ENCODE measurements at places on chromosomes 7 and 10.
A peak's percentile ranks its signal among the peaks of the same experiment; 100 is the strongest.

DNA sequence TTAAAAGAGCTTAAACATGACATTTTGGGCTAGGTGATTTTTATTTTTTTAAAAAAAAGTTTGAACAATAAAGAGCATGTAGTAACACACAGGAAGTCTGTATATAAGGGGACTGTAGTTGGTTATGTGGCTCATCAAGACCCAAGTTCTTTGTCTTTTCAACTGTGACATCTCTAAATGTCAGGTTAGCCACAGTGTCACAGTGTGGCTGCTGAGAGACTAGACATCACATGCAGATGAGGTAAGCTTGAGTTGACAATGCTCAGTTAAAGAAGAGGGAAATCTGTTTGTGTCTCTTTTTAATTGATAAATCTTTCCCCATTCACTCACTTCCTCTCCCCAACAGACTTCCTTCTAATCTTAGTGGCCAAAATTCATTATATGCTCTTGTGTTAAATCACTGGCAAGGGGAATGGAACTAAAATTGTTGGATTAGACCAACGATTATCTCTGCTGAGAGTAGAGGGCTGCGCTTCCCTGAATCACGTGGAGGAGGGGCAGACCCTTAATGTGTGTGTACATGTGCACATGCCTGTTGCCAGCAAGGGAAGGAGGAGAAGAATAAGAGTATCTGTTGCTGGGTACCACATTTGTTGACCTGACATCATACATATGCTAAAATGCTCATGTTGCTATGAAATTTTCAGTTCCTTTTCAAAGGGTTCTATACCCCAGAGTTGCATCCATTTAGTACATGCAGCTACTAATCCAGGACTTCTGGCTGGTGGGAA, 78.3 kb downstream of the MMRN2 start:
- DNase-seq: no peak

DNA sequence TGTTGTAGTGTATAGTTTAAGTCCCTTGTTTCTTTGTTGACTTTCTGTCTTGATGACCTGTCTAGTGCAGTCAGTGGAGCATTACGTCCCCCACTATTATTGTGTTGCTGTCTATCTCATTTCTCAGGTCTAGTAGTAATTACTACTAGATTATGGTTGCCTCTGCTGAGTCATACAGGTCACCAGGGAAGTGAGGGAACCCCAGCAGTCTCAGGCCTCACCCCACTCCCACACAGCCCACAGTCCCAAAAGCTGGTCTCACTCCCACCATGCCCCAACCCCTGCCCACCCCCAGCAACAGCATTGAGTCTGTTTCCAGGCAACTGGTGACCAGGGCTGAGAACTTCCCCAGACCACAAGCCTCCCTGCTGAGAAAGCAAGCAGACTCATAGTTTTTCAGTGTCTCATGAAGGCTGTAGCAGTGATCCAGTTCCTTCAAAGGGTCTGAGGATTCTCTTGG, 88.0 kb downstream of the PLXDC2 start:
- DNase-seq: no peak

GRCh38 chr7:80206763-80207162, 72.1 kb downstream of the GNAI1 start:
- DNase-seq: no peak

DNA sequence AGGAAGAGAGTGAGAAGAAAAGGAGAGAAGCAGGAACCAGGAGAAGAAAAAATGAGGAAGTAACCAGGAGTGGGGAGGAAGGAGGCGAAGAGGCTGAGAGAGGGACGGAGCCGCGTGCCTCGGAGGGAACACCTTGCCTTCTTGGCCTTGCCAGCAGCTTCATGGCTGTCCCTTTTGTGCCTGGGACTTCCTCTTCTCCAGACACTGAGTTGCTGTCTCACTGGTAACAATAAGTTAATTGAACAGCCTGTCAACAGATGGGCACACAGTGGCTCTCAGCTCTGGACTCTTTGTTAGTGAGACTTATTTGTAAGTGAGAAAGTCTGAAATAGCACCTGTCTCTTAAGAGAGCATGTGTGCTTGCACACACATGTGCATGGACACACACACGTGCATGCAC, 83.2 kb downstream of the GATA3 start:
- DNase-seq: no peak

DNA sequence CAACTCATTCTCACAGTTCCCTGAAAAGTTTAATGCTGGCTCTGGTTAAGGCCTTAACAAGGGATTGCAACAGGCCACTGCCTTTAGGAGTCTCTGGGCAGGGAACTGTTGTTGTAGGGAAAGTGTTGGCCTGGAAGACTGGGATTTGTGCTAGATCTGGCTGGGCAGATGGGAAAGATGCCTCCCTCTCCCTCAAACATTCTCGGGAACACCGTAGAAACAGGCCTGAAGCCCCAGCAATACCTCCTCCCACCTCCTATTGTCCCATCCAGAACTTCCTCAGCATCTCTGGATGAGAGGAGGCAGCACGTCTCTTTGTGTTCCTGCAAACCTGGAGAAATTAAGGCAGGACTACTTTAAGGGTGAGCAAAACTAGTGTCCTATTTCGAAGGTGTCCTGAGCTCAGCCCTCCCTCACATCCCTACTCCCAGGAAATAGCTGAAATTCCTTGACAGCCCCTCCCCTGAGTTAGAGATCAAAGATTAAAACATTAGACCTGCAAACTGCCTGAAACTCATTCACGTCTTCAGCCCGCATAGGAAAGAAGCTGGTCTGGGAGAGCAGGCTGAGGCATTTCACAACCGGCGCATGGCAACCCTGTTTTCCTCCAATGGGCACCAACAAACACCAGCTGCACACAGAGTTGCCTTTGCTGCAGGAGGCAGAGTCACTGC, 10.9 kb upstream of the MAP3K8 start:
- no peak for DNase-seq

- no peak for DNase-seq
These were observed 1.1 kb downstream of the AUTS2 start for GRCh38 chr7:69599286-69599954.

DNA sequence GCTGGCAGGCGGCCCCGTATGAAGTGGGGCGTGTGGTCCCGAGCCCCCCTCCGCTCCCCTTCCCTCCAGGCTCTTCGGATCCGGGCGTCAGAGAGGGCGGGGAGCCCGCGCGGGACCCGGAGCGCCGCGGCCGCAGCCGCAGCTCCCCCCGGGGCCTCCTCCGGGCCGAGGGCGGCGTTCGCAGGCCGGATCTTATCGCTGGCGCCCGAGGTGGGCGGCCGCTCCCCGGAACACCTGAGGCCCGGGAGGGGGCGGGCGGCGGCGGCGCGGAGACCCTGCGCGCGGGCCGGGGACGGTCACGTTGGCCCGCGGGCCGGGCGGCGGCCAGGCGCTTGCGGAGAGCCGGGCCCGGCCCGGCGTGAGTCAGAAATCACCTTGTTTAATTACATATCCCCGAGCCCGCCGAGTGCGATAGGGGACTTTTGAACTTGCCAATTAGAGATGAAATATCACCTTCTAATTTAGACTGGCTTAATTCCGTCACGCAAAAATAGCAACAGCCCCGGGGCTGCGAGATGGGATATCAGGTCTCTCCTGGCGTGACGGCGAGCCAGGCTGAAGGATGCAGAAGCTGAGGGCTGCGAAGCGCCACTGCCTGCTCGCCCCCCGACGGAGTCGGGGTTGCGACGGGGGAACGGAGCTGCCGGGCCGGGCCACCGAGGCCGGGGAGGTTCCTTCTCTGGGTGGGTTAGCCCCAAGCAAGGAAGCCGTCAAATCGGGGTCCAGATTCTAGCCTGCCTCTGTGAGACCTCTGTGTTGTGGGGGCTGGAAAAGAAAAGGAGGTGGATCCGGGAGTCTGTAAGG, 43.4 kb downstream of the LDB3 start:
- peak; percentile 21 for DNase-seq

DNA sequence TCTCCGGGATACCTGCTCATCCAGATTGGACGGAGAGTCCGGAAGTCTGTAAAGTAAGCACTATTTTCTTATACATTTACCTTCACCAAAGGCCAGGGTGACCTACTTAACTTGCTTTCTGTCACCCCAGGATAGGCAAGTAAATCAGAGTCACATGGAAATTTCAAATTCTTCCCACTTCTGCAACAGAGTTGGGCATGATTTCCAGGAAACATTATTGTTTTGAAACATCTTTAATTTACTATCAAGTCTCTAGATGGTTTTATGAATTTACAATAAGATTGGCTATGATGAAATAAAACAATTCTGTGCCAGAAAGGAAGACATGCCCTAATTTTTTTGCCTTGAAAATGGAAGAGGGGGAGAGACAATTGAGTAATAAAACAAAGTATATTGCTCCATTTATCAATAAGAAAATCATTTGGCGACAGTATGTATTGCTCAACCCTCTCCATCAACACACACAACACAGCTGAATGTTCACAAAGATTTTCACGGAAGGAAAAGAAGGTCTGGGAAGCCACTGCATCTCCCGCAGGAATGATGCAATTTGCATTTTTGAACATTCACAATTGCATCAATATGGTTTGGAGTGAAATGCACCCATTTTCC, 702.8 kb downstream of the PARD3 start:
- DNase-seq: no peak

- DNase-seq: no peak
These were observed 2.3 kb downstream of the HPS1 start for GRCh38 chr10:98444314-98445006.

DNA sequence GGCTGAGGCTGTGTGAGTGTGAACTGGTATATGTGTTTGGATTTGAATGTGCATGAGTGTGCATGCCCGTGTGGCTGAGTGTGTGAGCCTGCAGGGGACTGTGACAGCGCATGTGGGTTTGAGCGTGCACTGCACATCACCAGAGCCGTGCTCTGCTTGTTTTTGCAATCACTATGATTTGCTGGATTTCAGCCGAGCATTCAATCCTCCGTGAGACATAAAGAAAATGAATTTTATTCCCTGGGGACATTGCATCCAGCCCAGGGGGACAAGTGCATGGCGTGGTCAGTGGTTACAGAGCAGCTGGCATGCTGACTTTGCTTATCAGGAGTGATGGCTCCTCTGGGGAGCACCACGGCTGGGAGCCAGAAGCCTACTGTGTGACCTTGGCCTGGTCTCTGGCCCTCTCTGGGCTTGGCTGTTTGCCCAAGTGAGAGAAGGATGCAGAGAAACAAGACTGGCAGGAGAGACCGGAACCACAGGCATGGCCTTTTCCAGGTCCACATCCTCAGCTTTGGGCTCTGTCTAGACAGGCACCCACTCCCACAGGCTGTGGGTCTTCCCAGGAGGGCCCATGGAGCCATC, 160.2 kb upstream of the UNC5B start:
- no peak for DNase-seq

DNA sequence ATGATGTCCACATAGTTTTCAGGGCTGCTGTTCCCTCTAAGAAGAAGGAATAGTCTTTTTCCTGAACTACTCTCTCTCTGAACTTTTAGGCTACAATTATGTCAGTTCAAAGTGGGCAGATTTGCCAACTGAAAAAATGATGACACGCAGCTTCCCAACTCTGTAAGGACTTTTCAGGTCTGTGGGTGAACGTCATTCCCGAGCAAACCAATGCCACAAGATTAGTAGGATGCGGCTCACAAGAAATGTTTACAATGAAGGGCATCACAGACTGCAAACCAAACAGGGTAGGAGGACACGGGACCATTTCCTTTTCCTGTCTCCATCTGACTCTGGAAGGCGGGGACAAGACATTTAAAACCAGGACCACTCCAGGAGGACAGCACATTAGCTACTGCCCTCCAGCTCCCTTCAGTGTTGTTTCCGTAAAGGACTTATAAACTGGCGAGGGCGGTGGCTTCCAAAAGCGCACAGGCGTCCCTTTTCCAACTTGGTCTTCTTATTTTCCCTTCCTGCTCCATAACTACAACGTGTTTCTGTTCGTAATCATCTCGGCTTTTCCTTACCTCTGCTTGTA, 539 bp upstream of the MKLN1 start:
- DNase-seq: no peak

DNA sequence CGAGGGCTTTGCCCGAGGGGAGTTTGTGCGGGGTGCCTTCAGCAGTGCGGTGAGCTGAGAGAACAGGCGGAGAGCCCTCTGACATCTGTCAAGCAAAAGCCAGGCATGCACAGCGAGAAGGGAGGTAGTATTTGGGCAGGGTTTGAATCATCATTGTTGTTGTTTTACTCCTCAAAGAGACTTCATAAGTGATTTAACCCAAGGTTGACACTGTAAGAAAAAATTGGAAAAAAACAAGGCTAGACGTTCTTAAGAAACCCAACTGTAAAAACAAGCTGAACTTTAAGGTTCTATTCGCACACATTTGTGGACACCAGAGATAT, 1.3 kb downstream of the ADAM22 start:
- DNase-seq: no peak

DNA sequence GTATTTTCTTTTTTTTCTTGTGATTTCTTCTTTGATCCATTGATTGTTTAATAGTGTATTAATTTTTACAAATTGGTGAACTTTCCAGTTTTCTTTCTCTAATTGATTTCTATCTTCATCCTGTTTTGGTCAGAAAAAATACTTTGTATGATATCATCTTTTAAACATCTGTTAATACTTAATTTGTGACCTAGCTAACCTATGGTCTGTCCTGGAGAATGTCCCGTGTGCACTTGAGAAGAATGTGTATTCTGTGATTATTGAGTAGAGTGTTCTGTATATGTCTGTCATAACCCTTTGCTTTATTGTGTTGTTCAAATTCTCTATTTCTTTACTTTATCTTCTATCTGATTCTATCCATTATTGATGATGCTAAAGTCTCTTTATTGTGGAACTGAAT, 65.8 kb upstream of the ZEB1 start:
- DNase-seq: no peak

GRCh38 chr10:132540456-132540855, 2.9 kb downstream of the INPP5A start:
- DNase-seq: no peak
